ENCODE measurements at places on chromosomes 1 and 21. TPM values are rescaled to one million over a fixed set of nuclear protein-coding genes. Genes with fewer than 3 reads are reported as not detected.

The C4BPB gene
- 2.1 TPM for total RNA-seq

The DPT gene
- total RNA-seq, result not detected

The NBPF20 gene
- total RNA-seq, result 3.5 TPM

The MAEL gene
- total RNA-seq, result not detected

The ZYG11A gene
- total RNA-seq, result 0.11 TPM

The LRRC7 gene
- total RNA-seq, result 0.14 TPM

The LORICRIN gene
- total RNA-seq, result not detected

The TEX38 gene
- not detected for total RNA-seq

The CHD5 gene
- 0.34 TPM for total RNA-seq

The OLFML2B gene
- total RNA-seq, result not detected

The KPNA6 gene
- total RNA-seq, result 47.1 TPM

The AMY1A gene
- total RNA-seq, result not detected

The NUP210L gene
- 0.08 TPM for total RNA-seq

The UTS2 gene
- not detected for total RNA-seq

The DNMT3L gene
- total RNA-seq, result not detected

The GNG4 gene
- not detected for total RNA-seq

The TTLL10 gene
- total RNA-seq, result 0.11 TPM

The CLCA4 gene
- not detected for total RNA-seq

The TSPEAR gene
- total RNA-seq, result not detected

The PCBP3 gene
- total RNA-seq, result 3.4 TPM

The OR10J1 gene
- not detected for total RNA-seq

The AUNIP gene
- not detected for total RNA-seq

The TSPAN1 gene
- total RNA-seq, result not detected

The HMCN1 gene
- total RNA-seq, result 0.14 TPM

The LCE3D gene
- not detected for total RNA-seq

The CD5L gene
- total RNA-seq, result not detected

The MYCL gene
- total RNA-seq, result 0.50 TPM

The ELAPOR1 gene
- total RNA-seq, result 16.1 TPM

The TCHH gene
- not detected for total RNA-seq

The CYP4Z1 gene
- not detected for total RNA-seq

The ZSCAN20 gene
- total RNA-seq, result 0.50 TPM

The MCOLN2 gene
- total RNA-seq, result 9.7 TPM

The SNX7 gene
- total RNA-seq, result not detected

The APCS gene
- not detected for total RNA-seq

The MAN1C1 gene
- total RNA-seq, result 46.9 TPM

The BEND5 gene
- total RNA-seq, result 5.7 TPM

The CCDC30 gene
- 1.2 TPM for total RNA-seq

The THEM4 gene
- 24.0 TPM for total RNA-seq

The ANGPTL3 gene
- total RNA-seq, result not detected

The MAB21L3 gene
- not detected for total RNA-seq

The DDI2 gene
- 24.2 TPM for total RNA-seq

The FAAH gene
- 11.7 TPM for total RNA-seq

The RNU1-1 gene
- total RNA-seq, result 5,937 TPM

The GABRD gene
- total RNA-seq, result 0.42 TPM

The DNM3 gene
- 1.6 TPM for total RNA-seq

The OLFM3 gene
- not detected for total RNA-seq

The EFNA1 gene
- total RNA-seq, result 5.9 TPM

The TEKT2 gene
- 0.22 TPM for total RNA-seq

The MRPL55 gene
- 120 TPM for total RNA-seq

The LENEP gene
- not detected for total RNA-seq

The FCRL6 gene
- total RNA-seq, result 0.52 TPM

The HHAT gene
- 3.1 TPM for total RNA-seq

The NKAIN1 gene
- not detected for total RNA-seq

The HRNR gene
- not detected for total RNA-seq
